HEK293T (cell line): ENCODE measurements at places on chromosomes 13 and 19.

- DNase-seq: no peak
Measured at GRCh38 chr13:113364901-113365582, 1.1 kb upstream of the GRTP1 start.

DNA sequence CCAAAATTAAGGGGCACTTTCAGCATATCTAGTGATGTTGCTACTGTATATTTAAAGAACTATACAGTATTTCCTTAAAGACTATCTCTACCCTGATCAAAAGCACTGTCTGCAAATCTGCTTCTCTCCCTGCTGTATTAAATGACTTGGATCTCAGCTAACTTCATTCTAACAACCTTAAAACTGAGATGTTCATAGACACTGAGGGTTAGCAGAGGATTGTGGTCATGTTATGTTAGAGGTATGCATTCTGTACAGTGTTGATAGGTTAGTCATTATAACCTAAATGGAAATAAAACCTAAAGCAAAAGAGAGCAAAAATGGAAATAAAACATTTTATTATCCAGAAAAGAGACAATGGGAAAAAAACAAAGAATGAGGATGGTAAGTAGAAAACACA is 9.9 kb downstream of the GPR183 start:
- DNase-seq: no peak

- no peak for DNase-seq
Measured at GRCh38 chr13:114148521-114148855, 16.1 kb upstream of the RASA3 start.

DNA sequence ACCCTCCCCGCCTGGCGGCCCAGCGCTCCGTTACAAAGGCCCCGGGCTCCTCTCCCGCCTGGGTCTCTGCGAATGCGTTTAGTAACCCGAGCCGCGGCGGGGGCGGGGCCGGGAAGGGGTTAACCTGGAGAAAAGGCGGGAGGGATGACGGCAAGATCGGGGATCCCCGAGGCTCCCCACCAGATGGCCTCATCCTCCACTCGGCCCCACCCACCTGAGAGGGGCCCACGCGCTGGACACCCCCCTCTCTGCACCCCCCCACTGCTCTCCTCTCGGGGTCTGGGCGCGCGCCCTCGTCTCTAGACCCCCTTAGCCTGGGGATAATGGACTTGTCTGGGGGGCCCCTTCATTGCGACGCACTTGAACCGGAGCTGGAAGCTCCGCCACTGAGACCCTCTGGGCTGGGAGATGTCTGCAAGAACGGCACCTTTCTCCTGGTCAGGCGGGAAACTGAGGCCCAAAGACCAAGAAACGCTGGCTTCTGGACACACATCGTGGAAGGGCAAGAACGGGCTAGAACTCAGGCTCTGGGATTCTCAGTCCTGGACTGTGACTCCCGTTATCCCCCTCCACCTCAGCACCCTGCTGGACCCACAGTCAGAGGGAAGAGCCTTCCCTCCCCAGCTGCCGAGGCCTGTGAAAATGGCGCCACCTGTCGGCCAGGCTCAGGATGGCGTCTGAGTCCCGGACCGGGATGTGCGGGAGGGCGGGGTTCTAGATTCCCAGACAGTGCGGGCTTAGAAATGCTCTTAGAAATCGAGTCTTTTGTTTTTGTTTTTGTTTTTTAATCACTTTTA is 2.9 kb upstream of the LTBP4 start:
- DNase-seq: peak; percentile 79

DNA sequence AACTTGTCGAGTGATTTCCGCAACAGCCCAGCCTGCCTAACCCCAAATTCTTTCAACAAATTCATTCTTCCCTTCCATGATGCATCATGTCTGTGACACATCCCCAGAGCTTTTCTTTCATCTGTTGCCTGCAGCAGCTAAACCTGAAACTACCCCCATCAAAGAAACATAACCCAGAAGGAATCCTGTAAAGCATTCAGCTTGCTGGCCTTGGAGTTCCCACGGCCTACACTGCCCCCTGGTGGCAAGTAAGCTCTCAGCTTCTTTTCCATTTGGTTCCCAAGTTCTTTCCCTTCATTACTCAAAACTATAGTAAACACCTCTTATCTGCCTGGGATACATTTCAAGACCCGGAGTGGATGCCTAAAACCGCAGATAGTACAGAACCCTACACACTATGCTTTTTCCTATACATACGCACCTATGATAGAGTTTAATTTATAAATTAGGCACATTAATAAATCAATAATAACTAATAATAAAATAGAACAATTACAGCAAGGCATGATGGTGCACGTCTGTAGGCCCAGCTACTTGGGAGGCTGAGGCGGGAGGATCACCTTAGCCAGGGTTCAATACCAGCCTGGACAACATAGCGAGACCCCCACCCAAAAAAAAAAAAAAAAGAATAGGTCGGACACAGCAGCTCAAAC is 7.4 kb downstream of the ETHE1 start:
- DNase-seq: peak; percentile 77

- DNase-seq: no peak
Measured at GRCh38 chr19:36100476-36100875, 10.5 kb upstream of the OVOL3 start.

GRCh38 chr13:64626105-64626504 is 2604.0 kb downstream of the PCDH9 start:
- DNase-seq: no peak

GRCh38 chr13:65275108-65275507 is 1955.0 kb downstream of the PCDH9 start:
- no peak for DNase-seq

DNA sequence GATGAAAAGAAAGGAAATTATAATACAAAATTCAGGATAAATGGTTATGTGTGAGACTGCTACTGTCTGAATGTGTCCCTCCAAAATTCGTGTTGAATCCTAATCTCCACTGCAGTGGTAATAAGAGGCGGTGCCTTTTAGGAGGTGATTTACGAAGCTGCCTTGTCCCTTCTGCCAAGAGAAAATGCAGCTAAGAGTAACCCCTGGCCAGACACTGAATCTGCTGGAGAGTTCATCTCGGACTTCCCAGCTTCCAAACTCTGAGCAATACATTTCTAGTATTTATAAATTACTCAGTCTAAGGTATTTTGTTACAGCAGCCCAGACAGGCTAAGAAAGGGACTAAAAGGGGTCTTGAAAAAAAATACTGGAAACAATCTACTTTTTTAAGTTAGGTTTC is 152.6 kb downstream of the KLF12 start:
- DNase-seq: no peak

DNA sequence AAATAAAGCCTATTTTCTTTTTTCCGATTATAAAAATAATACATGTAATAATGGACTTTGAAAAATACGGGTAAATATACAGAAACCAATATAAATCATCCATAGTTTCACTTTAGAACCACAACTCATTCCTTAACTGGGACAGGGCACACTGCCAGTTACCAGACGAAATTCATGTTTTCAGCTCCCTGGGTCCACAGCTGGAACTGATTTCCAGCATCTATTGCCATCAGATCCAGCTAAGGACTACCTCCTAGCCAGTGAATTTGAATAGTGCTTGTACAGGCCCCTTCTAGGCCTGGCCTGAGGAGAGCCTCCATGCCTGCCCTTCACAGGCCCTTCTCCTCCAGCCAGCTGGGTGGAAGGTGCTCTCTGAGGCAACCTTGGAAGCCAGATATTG is 30.0 kb upstream of the ATP12A start:
- DNase-seq: no peak

DNA sequence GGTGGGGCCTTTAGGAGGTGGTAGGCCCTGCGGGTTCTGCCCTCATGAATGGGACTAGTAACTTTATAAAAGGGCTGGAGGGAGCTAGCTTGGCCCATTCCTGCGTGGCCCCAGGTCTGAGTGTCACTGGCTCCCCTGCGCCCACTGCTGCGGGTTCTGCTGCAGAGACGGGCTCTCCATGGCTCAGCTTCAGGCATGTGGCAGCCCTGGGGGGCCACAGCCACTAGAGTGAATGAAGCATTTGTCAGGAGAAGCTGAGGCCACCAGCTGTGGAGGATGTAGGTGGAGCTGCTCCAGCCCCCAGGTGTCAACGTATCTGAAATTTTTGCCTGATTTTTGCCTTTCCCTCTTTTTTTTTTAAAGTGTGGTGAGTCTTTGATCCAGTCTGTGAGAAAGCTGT is 119.1 kb downstream of the SOX1 start:
- DNase-seq: no peak

DNA sequence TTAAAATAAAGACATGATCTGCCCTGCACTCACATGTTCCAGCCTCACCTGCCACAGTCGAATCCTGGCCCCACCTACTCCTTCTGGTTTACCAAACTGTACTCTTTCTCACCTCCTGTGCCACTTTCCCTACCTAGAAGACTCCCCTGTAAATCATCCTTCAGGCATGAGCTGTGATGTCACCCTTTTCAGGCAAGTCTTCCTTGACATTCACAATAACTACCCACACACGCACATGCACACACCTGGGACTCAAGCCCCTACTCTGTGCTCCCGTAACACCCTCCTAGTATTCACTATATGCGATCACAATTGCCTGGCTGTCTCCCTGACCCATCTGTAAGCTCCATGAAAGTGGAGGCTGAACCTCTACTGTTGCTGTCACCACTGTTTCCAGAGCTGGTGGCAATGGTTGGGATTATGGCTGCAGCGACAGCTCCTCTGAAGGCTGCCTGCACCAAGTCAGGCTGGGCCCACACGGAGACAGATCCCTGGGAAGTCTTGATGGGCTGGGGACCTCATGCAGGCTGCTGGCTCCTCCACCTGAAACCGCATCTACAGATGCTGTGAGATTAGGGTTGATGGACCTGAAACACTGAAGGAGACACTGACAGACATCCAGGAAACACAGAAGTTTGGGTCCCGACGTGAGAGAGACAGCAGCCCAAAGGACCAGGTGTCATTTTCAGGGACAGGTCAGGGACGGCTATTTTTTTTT is 611.1 kb downstream of the UQCRFS1 start:
- DNase-seq: no peak

DNA sequence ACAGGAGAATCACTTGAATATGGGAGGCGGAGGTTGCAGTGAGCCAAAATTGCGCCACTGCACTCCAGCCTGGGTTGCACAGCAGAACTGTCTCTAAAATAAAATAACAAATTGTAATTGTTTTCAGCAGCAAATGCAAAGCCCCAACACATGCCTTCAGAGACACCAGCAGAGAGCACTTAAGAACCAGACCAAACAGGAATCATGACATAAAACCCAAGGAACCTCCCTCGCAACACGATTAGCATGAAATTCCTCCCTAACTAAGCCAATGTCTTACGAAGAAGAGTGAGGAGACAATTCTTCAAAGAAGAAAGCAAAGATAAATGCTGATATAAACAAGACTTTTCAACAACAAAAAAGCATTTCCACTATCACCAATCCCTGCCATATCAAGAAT is 40.1 kb downstream of the PSPC1 start:
- no peak for DNase-seq

GRCh38 chr19:7681340-7682174 is 924 bp downstream of the TRAPPC5 start:
- DNase-seq: peak; percentile 81

DNA sequence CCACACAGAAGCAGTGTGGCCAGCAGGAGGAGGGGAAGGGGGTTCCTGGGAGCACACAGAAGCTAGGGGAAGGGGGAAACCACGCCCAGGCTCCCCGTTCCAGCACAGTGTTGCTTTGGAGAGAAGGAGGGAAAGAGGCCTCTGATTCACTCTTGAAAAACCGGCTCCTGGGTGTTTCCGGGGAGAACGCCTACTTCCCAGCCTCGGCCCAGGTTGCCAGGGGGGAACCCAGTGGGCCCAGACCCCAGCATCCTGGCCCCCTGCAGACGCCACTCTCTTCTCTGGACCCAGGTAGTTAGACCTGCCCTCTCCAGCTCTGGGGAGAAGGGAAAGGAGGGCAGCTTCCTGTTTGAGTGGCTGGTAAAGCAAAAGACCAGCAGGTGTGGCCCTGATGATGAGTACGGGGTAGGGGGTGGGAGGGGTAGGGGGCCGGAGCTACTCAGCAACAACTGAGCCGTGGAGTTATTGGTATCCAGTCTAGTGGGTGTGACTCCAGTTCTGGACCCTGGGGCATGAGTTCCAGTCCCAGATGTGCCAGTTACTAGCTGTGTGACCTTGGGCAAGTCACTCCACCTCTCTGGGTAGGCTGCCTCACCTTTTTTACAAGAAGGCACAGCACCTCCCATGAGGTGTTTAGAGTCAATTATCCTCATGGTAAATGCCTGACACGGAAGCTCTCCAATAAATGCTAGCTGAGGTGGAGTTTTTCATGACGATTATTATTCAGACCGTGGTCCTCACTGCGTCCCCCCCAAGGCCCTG is 836 bp downstream of the GIPC1 start:
- no peak for DNase-seq

DNA sequence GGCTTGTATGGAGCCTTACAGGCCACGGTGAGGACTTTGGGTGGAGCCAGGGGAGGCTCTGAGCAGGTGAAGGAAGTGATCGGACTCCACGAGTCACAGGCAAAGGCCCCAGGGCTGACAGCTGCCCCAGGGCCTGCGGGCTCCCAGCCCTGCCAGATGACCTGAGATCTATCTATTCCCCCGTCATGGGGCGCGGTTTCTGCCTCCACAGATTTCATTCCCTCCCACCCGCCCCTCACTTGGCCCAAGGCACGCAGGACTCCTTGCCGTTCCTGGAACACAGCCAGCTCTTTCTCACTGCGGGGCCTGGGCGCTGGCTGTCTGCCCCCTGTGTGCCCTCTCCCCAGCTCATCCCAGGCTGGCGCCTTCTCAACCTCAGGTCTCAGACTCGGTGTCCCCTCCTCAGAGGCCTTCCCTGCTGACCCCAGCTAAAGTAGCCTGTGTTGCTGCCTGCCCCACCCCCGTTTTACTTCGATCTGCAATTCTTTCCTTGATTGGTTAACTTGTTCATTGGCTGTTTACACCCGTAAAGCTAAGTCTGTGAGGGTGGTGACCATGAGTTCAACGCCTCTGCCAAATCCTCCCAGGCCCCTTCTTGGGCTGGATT is 13.9 kb upstream of the PAK4 start:
- DNase-seq: no peak

DNA sequence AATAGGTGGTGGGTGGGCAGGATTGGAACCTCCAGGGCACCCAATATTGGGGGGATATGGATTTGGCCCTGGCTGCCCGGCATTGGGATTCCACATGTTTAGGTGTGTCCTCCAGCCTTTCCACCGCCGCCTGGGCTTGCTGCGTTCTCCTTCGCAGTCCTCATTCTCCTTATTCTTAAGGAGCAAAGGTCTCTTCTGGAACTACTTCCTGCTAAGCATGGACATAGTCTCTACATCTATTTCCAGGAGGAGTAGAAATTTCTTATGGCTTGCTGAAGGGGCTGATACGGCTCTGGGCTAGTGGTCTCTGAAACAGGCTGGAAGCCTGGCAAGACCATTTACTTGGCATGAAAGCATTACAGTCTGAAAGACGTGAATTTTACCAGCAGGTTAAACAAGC is 9.2 kb upstream of the FCGBP start:
- DNase-seq: no peak
